Left renal pelvis (tissue), 4 donors: ENCODE measurements at places on chromosomes 5 and 9.

- DNase-seq = no peak
Measured at GRCh38 chr5:65892801-65893200, 33.6 kb upstream of the ERBIN start.

- no peak for DNase-seq
Measured at GRCh38 chr9:114286146-114286679, 36.7 kb upstream of the ORM1 start.

DNA sequence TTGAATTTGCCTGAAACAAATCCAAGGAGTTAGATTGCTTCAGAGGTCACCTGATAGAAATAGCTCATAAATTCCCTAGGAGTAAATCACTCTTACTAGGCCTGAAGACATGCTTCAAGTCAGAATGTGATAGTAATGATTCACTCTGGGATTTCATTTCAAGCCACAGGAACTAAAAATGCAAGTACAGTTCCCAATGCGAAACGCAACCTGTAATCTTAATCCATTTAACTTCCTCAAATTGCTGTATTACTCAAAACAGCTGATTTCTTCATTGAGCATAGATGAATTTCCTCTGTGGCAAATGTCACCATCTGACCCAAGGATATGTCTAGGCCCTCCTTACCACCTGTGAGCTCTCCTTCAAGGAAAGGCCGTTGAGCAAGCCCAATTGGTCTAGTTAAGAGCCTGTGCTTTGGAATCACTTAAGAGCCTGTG is 32.1 kb upstream of the IL6ST start:
- no peak for DNase-seq

- DNase-seq = no peak
Measured at GRCh38 chr5:159802661-159803060, 113.6 kb upstream of the ADRA1B start.

DNA sequence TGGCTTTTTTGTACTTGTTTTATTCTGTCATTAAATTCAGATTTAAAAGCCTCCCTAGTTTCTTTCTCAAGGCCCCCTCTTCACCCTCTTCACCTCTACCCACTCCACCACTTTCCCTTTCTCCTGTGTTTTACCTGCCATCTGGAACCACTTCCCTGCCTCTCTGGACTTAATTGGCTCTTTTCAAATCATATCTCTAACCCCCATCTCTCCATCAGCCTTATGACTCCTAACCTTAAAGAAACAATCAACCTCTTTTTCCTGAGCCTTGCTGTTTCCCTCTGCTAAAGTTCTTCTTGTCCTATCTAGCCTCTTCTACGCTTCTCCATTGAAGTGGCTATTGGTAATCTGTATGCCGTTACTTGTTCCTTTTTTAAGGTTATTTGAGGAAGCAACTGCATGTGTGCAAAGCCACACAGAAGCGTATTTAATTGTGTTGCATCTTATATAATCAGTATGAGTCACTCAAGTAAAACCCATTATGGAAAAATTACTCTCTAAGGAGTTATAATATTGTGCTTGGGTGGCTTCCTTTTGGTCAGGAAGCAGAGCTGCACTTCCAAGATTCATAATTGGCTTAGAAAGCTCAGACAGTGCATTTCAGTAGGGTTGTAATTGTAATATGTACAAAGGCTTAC is 653.6 kb upstream of the ITGA1 start:
- DNase-seq = no peak

- DNase-seq = no peak
Measured at GRCh38 chr9:96020792-96021550, 145.5 kb downstream of the ERCC6L2 start.

DNA sequence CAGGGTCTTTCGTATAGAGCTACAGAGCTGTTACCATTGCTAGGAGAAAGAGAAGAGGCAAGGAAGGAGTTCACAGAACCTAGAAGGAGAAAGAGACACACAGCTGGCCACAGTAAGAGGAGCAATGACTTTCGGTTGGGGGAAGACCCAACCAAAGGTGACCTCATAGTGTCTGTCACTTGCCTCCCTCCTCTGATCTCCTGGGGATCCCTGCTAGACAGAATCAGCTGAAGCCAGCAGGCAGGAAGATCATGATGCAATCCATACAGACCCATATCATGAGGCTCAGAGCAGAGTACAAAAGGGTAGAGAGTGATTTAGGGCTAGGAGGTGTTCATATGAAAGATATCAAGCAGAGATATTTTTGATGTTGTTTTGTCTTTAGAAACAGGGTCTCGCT is 26.0 kb upstream of the EPB41L4B start:
- no peak for DNase-seq

DNA sequence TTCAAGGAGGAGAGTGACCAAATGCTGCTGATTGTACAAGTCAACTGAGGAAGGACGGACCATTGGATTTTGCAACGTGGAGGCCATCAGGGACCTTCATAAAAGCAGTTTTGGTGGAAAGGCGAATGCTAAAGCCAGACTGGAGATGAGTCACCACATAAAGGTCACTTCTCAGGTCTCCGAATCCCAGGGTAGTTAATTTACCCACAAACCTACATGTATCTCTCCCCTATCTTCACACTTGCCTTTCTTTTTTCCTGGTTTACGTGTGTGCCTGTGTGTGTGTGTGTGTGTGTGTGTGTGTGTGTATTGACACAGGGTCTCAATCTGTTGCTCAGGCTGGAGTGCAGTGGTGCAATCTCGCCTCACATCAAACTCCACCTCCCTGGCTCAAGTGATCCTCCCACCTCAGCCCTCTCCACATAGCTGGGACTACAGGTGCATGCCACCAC is 4.6 kb upstream of the CTNNA1 start:
- DNase-seq = no peak

DNA sequence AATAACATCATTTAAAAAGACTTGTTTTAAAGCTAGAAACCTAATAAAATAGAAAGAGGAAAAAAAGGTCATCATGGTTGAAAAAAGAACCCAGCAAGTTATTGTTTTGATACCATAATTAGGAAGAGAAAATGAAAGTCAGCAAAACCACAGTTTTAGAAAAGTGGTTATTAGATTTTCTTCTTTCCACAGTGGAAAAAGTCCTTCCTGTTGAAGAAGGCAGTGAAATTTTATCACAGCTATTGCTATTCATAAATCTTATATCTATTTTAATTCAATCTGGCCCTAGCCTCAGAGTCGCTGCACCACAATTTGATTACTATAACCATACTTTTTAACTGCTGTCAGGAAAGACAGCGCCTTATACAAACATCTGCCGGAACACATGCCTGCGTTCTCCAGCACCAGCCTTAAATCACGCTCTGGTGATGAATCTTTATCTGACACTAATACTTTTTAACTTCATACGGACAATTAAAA is 60.3 kb downstream of the MAPKAP1 start:
- no peak for DNase-seq
